ENCODE measurements at places on chromosomes 3 and 15.
A peak's percentile ranks its signal among the peaks of the same experiment; 100 is the strongest.

DNA sequence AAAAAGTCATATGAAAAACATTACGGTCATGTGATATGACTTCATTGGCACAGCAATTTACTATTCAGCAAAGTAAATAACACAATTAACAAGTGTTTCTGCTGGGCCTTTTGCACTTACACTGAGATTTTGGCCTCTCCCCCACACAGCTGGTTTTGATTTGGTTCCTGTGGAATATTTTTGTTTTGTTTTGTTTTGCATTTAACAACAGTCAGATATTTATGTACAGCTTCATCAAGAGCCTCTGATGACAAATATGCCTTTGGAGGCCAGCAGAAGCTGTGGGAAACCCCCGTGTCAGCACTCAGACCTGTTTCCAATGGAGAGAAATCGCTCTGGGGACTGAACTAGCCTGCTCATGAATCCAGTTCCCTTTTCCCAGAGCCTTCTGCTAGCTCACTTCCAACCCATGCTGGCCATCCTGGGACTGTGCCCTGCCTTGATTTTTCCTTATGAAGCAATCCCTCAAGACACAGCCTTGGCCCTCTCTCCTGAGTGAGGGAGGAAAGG lies 161.9 kb downstream of the ATG7 start:
- DNase-seq = no peak

GRCh38 chr15:87354661-87355410 lies 901.7 kb downstream of the NTRK3 start:
- DNase-seq = no peak

GRCh38 chr3:120093911-120094775 lies at the start of gene GSK3B:
TSS of gene GSK3B (minus strand) at chr3:120094447. CDS start at chr3:120093434, 1,013 bp downstream.
- peak; percentile 98 for DNase-seq

DNA sequence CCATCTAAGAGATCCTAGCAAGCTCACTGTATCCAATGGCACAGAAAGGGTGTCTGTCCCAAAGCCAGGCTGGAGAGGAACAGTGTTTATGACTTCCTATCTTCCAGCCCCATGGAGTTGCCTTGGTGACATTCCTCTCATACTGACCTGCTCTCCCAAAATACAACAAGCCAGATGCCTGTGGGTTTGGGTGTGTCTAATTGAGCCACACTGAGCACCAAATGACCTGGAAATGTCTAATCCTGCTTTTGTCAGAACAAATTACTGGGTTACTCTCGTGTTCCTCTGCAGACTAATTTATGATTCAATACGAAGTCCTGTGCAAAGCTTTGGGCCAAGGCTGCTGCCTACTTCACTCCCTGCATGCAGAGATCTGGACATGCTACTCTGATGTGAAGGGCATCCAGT lies 98.1 kb upstream of the STRIT1 start:
- DNase-seq = no peak

DNA sequence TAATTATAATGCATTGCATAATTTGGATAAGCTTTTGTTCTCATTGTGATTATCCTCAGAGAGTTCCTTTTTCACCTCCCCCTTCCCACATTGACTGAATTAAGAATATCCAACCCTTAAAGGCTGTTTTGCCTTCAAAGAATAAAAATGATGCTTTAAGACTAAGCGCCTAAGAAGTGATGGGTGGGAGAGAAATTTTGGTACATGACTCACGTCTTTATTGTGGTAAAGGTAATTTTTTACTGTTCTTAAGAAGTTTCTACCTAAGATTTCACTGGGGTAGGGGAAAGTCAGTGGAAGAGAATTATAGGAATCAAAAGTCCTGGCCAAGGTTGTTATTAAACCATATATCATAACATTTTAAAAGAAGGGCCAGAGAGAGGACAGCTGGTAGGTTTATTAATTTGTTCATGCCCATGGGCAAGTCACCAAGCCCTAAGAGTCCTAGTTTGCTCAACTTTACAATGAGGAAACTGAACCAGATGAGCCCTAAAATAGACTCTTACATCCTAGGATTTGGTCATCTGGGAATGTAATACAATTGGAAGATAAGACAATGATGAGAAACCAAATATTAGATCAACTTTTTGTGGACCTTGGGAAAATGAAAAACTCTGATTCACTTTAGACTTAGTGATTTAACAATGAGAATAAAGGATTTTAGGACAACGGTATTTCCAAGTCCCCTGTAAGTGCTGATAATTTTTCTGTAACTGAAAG lies 101.1 kb upstream of the RASGRP1 start:
- no peak for DNase-seq

GRCh38 chr3:15310491-15311370 lies 21.7 kb downstream of the SH3BP5 start:
- peak; percentile 59 for DNase-seq
